ENCODE measurements at places on chromosomes 11 and 22. TPM values are rescaled to one million over a fixed set of nuclear protein-coding genes. Genes with fewer than 3 reads are reported as not detected.

Gene OR8D1
- polyA plus RNA-seq = not detected

Gene CWF19L2
- 4.3 TPM for polyA plus RNA-seq

Gene ACTN3
- polyA plus RNA-seq = not detected

Gene UBTFL1
- polyA plus RNA-seq = not detected

Gene KCNK4
- polyA plus RNA-seq = 1.0 TPM

Gene FREY1
- not detected for polyA plus RNA-seq

All from neural cell (in vitro differentiated cells).